ENCODE measurements at places on chromosomes 6 and 20.
A peak's percentile ranks its signal among the peaks of the same experiment; 100 is the strongest.

GRCh38 chr6:105644073-105644489 lies 241.2 kb upstream of the PREP start:
- DNase-seq, result no peak

- DNase-seq, result no peak
Observed at GRCh38 chr20:14360416-14360815, 23.0 kb upstream of the FLRT3 start.

DNA sequence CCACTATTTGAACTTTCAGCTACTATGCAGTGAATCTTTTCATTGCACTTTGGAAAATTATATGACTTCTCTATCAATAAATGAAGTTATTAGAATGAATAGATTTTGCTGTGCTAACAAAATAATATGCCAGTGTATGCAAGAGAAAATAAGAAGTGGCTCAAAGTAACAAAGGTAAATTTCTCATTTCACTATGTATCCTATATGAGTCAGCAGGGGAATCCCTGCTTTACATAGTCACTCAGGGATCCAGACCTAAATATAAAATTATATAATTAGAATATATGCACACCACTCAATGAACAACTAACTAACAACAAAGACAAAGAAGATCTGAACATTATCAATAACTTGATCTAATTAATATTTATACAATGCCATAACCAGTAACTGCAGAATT lies 390.8 kb upstream of the IRAK1BP1 start:
- no peak for DNase-seq

DNA sequence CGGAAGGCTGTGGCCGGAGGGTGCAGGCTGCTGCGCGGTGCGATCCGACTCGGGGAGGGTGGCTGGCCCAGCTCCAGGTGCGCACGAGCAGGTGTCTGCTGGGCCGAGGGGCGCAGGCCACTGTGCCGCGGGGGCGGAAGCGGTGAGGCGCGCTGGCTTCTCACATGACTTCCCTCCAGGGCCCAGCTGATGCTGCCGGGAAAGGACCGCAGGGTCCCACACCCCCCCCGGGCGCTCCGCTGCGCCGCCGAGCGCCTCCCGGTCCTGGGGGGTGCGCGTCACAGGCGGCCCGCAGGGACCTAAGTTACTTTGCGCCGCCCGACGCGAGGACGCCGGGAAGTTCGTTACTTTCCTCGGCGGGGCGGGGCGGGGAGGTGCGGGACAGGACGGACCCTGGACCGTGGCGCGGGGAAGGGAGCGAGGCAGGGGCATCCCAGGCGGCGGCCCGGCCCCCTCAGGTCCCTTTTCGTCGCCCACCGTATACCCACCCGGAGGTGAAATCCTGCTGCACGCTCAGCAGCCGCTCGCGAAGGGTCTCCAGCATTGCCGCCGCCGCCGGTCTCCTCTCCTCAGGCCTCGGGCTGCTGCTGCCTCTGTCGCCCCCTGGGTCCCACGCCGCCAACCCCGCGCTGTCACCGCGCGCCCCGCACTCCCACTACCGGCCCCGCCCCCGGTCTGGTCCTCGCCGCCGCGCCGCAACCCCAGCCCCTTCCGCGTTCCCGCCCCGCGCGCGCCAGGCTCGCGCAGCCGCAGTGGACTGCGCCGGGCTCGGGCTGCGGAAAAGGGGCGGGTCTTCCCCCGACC lies at the start of gene DTNBP1:
Gene DTNBP1 (minus strand): TSS at position 703 of the 804 bp plus-strand sequence. CDS start 159 bp downstream, at position 544.
- DNase-seq, result peak; percentile 73

GRCh38 chr20:24070679-24071078 lies 82.1 kb upstream of the GGTLC1 start:
- DNase-seq, result no peak

DNA sequence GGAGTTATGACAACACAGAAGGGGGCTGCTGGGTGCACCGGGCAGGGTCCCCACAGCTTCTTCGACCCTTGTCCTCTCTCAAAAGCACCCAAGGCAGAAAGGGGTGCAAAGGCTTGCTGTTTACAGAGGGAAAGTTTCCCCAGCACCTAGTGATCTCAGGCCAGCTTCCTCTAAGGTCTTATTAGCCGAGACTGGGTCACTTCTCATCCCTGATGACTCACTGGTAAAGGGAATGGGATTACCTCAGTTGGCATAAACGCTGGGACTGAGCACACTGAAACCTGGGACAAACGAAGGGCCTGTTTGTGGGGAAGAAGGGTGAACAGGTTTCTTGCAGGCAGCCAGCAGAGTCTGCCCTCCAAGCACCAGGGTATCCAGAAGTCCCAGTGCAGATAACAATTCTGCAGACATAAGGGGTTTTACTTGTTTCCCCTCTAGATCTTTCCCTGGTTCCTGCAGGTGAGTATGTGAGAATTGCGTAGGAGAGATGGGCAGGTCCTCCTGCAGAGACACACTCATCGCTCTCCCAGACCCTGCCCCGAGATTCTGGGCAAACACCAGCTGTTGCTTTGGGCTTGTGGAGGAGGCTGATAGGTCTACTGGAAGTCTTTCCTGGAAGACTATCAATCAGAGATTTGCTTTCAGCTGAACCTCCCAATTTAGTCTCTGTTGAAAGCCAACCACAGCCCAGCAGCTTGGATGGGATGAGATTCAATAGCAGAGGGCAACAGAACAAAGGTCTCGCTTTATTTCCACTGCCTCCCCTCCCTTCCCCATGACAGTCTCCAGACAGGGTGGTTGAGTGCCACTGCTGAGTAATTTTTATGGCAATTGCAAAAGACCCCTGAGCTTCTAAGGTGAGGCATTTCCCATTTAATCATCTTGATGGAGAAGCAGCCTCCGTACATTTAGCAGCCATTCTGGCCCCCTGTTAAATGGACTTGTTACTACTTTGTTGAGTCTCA lies 25.7 kb downstream of the KCNG1 start:
- no peak for DNase-seq

DNA sequence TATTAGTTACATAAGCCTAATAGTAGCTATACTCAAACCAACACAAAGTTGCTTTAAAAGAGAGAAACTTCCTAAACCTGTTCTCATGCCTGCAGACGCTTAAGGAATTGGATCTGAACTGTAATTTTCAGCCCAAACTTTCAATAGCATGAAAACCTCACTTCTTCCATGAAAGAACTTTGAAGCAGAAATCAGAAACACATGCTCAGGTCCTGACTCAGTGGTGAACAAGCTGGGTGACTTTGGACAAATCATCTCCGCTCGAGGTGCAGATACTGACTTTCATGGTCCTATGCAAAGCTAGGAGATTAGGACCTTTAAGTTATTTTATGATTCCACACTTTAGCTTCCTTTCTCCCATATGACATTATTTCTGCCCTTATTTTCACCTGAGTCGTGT lies 36.5 kb downstream of the NOX3 start:
- DNase-seq, result no peak

GRCh38 chr6:15350386-15351083 lies 104.7 kb downstream of the JARID2 start:
- DNase-seq, result no peak

- no peak for DNase-seq
Observed at GRCh38 chr6:137315081-137315480, 95.9 kb upstream of the IFNGR1 start.
